ENCODE measurements at places on chromosomes 6 and 20.
A peak's percentile ranks its signal among the peaks of the same experiment; 100 is the strongest.

- DNase-seq, result no peak
Measured at GRCh38 chr6:111631903-111632460, 26.3 kb upstream of the TRAF3IP2 start.

GRCh38 chr6:34084591-34085290 lies 61.1 kb downstream of the GRM4 start:
- no peak for DNase-seq

- no peak for DNase-seq
Measured at GRCh38 chr20:35009665-35010328, 54.1 kb downstream of the MYH7B start.

- no peak for DNase-seq
Measured at GRCh38 chr6:11434565-11435326, 102.8 kb upstream of the TMEM170B start.

DNA sequence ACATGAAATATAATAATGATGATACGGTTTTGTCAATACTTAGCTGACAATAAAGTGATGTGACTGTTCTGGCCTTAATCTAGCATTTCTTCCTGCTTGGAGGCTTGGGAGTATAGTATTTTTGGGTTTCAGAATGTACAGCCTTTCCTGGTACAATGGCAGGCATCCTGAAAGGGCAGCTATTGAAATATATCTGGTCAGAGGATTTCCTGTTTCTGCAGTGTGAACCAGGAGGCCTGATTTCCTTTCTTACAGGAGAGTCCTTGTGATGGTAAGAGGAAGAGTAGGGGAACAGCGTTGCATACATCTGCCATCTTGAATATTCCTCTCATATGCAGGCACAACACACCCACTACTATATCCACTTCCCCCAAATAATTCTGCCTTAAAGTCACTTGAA lies 93.7 kb downstream of the MYO6 start:
- no peak for DNase-seq

GRCh38 chr6:26416288-26416687 lies 14.2 kb downstream of the BTN3A1 start:
- no peak for DNase-seq

GRCh38 chr20:37501940-37502339 lies 19.1 kb upstream of the NNAT start:
- no peak for DNase-seq

DNA sequence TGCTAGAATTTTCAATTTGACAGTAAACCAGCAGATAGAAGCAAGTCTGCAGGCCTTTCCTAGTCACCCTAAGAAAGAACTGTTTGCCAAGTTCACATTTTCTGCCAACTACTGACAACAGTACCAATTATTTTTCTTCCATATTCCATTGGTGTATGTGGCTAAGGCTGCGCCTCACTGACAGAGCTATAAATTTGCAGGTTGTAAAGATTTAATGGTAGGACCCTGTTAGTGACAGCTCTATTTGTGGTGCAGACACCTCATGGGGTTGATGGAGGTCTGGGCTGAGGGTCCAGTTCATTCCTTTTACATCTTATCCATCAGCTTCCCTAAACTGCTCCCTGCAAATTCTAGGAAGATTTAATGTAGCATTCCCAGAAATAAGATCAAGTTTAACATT lies 228.5 kb downstream of the FRK start:
- no peak for DNase-seq

DNA sequence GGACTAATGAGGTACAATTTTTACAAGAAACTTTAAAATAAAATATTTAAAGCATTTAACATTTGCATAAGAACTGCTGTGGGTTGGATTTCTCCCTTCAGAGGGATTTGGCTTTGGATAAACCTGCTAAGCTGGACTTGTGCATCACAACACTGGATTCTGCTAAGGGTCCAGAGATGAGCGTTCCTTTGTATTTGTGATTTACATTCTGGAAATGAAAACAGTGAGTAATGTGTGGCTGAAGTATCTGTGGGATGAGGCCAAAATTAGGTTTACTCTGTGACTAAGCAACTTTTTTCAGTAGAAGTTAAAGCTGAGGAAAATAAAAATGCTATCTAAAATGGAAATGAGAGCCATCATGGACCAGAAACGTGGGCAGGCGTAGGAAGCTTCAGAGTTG lies 494.3 kb downstream of the EPM2A start:
- DNase-seq, result no peak

GRCh38 chr20:59598625-59599310 lies 5.6 kb upstream of the PHACTR3 start:
- DNase-seq, result peak; percentile 11

DNA sequence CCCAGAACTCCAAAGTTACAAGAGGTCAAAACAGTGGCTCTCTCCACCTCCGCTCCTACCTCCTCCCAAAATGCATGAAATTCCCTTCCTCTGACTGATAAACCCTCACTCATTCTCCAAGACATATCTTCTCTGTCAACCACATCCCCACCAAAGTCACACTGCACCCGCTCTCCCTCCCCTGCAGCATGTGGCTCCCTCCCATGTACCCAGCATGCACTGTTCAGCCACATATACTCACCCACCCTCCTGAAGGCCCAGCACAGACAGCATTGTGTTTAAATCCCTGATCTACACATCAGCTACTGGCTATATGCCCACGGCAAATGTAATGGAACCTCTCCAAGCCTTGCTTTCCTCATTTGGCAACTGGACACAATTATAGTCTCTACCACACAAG lies 5.5 kb upstream of the POU5F1 start:
- DNase-seq, result no peak

DNA sequence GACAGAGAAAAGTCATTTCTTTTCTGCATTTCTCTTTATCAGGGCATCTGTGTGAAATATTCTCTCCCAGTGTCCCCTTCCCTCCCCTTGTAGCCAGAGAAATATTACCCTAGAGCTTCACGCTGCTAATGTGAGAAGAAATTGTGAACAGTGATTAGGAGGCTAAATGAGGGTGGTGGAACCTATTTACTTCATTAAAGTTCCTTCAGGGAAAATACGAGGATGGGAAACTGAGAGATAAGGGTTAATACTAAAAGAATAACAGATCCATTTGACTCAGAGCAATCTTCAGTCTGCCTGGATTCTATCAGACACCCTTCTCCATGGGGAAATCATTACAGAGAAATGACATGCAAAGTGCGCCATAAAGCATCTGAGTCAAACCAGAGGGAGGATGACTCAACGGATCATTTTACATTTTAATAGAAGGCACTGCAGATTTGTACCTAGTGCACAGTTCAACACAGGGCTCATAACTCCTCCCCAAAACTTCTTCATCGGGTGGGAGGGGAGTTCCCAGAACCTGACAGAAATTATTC lies 131.3 kb downstream of the GJA10 start:
- peak; percentile 28 for DNase-seq

Measured in activated T-cell treated with anti-CD3 and anti-CD28 coated beads for 4 hours (primary cell).